ENCODE measurements at places on chromosomes 7 and 10. TPM values are rescaled to one million over a fixed set of nuclear protein-coding genes. Genes with fewer than 3 reads are reported as not detected.

Gene LRIT1
- not detected for total RNA-seq

Gene C10orf67
- not detected for total RNA-seq

DNA sequence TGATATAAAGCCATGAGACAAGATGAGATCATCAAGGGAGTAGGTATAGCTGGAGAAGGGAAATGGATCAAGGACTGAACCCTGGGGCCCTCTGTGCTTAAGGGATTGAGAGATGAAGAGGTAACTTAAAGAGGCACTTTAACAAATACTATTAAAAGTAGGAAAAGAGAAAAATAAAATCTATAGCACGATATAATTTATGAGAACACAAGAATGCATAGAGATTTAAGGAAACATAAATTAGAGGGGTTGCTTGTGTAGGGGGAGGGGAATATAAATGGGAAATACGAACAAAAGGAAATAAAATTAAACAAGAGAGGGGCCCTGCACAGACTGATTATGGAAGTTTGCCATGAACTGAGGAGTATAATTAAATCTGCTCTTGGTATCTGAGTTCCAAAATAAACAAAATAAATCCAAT, 15.6 kb upstream of the LRRC17 start:
- DNase-seq = no peak

Gene SORBS1
- 44.1 TPM for total RNA-seq

DNA sequence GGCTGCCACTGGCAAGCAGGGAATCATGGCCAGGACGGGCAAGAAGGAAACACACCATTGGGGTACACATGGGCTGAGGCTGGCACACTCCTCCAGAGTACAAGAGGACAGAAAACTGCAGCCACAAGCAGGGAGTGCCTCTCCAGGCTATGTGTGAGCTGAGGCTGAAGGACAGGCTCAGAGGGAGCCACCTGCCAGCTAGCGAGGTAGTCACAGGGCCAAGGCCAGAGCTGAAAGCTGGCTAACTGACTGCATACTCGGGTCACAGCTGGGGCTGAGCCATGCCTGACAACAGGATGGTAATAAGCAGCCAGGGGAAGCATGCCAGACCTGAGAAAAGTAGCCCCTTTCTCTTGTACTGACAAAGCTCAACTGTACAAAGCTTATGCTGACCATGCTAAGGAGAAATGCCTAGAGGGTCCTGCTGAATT, 52.0 kb downstream of the KIF5B start:
- no peak for DNase-seq

Gene VWA2
- total RNA-seq = 1.2 TPM

GRCh38 chr7:43537765-43538403, 45.0 kb upstream of the STK17A start:
- peak; percentile 20 for DNase-seq

DNA sequence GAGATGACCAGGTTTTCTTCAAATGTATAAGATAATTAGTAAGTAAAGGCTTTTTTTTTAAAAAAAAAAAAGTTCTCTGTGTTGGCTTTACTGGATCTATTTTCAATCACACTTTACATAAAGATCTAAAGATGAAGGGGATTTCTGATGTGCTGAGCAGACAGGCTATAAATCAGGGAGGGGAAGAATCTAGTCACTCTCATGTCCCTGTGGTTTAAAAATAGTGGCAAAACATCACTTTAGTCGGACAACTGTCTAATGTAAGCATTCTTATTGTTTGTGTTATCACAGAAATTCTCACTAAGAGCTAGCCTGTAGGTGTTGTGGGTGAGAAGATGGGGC, 132.7 kb downstream of the ICA1 start:
- DNase-seq = no peak

Gene FGFR2
- total RNA-seq = 286 TPM

- DNase-seq = no peak
Measured at GRCh38 chr7:35802649-35803048, 1.8 kb downstream of the SEPTIN7 start.

- DNase-seq = no peak
Measured at GRCh38 chr7:26318921-26319320, 27.3 kb downstream of the SNX10 start.

DNA sequence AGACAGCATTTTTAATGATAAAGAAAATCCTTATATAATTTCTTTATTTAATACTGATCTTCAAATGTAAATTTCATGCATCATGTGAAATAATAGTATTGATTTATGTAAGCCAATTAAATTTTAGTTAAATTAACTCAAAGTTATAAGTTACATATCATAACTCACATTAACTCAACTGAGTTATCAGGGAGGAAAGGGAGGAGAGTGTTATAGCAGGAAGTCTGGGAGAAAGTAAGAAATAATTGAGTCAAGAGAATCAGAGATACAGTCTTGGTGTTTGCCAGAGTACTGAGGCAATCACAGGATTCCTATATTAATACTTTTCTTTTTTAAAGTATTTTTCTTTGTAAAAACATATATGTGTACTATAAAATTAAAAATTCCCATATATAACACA, 4.0 kb downstream of the BICC1 start:
- no peak for DNase-seq

DNA sequence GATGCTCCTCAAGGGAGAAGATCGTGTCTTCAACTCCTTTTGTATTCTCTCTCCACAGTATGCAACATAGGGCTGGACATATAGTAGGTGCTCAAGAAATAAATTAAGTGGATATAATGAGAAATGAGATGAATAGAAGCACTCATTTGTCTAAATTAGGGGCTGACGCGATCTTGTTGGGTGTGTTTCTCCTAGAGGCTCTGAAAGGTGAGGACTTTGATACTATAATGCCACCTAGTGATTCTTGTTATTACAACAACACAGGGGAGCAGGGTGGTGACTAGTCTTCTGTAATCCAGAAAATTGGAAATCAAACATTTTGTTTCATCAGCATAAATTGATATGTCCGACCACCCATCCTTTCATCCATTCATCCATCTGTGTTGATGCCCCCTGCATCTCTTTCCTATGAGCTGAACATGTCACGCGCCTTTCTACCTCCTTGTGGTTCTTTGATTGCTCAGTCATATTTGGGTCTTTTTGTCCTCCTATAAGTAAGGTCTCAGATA, 3.5 kb upstream of the CFAP58 start:
- peak; percentile 58 for DNase-seq

DNA sequence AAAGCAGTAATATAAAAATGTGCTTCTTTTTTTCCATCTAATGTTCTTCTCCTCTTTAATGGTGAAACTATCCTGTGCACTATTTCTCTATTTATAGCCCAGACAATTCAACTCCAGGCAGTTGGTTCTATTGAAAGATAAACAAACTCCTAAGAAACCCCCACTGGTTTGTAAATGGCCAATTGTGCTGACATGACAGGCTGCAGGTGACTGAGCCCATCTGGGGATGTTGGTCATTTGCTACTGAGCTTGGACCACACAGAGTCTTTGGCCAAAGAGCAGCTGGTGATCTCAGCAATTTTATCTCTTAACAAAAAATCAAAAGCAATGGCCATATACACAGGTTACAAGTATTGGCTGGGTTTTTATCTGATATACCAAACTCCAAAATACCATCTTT, 631.8 kb upstream of the CELF2 start:
- DNase-seq = no peak

DNA sequence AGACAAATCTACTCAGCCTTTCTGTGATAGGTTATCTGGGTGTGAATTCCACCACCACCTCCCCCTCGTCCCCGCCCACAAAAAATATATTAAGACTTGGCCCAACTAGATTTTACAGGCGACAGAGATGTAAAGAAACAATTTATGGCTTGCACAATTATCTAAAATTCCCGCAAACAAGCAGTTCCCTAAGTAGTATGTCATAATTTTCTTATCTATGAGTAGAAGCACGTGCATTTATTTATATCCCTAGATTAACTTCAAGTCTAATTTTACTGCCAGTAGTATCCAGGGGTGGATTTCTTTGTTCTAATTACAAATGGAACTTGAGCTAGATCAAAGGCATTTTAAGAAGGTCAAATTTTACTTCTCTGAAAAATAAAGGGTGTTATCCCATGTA, 1.7 kb downstream of the TSPAN12 start:
- DNase-seq = no peak

- peak; percentile 56 for DNase-seq
Measured at GRCh38 chr7:105786520-105787470, 89.6 kb downstream of the ATXN7L1 start.

DNA sequence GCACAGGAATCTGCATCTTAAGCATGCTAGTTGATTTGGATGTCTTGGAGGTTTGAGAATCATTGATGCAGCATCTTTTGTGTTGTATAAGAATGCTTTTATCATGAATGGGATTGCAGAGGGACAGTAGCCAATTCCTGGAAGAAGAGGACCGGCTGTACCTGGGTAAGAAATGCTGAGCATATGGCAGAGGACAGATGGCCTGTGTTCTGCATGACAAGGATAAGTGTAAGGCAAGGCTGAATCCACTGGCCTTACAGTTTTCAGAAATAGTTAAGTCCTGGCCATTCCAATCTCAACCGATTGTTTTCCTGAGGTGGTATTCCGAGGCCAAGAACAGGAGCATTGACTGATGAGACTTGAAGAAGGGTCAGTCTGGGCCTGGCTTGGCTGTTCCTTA, 24.4 kb upstream of the KBTBD2 start:
- DNase-seq = no peak

GRCh38 chr10:88427024-88427423, 156.1 kb downstream of the RNLS start:
- no peak for DNase-seq

Gene PDE6C
- total RNA-seq = not detected

GRCh38 chr7:125878988-125879387, 949.4 kb upstream of the POT1 start:
- peak; percentile 59 for DNase-seq

- peak; percentile 87 for DNase-seq
Measured at GRCh38 chr7:27122077-27122910, 8.3 kb downstream of the HOXA4 start.

- DNase-seq = no peak
Measured at GRCh38 chr10:74079936-74080590, 70.6 kb downstream of the AP3M1 start.

- no peak for DNase-seq
Measured at GRCh38 chr10:75592791-75593643, 161.6 kb downstream of the LRMDA start.

DNA sequence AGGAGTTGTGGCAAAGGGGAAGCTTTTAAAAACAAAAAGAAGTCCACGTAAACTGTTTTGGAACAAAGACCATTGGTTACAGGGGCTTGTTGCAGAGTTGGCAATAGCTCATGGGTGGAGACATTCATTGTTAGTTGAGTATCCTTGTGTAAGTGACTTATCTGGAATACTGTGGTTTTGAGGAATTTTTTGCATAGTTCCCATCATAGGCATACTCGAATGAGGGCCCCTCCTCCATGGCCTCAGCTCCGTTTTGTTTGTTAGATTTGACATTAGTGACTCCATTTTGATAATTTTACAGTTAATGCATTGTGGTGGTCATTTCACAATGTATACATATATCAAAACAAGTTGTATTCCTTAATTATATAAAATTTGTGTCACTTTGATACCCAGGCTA, 12.8 kb upstream of the SMKR1 start:
- no peak for DNase-seq

DNA sequence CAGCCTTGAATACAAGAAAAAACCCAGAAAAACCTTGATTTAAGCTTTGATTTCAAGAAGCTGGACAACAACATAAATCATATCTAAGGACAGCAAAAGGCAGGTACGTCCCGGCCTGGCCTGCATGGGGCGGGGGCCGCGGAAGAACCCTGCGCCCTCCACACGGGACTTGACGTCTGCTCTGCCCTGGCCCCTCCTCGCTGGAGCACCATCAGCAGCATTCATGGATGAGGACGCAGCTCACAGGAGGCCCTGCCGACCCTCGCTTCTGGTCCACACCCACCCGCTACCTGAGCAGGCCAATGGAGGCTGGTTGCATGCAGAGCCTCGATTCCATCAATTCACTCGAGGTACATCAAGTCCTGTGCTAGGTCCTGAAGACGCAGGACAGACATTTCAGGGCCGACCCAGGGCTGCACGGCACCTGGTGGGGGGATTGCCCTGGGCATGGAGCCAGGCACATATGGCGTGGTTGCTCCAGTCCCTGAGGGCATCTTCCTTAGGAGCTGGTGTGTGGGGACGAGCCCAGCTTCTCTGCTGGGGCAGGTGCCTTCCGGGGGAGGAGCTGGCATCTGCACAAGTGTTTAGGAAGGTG, 63.1 kb upstream of the NKX6-2 start:
- no peak for DNase-seq

GRCh38 chr10:102714621-102715455, at the start of gene SFXN2:
Gene SFXN2, plus strand, starts transcription at chr10:102714636. Its CDS starts 12,001 bp downstream, at chr10:102726637.
- peak; percentile 76 for DNase-seq

DNA sequence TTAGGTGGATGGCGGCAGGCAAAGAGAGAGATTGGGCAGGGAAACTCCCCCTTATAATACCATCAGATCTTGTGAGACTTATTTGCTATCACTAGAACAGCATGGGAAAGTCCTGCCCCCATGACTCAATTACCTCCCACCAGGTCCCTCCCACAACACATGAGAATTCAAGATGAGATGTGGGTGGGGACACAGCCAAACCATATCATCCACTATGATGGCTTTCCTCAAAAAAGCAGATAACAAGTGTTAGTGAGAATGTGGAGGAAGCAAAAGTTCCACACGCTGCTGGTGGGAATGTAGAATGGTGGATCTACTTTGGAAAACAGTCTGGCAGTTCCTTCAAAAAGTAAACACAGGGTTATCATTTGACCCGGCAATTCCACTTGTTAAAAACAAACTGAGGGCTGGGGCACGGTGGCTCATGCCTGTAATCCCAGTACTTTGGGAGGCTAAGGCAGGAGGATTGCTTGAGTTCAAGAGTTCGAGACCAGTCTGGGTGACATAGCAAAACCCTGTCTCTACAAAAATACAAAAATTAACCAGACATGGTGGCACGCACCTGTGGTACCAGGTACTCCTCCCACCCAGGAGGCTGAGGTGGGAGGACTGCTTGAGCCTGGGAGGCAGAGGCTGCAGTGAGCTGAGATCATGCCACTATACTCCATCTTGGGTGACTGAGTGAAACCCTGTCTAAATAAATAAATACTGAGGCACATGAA, 161.4 kb upstream of the EEPD1 start:
- DNase-seq = no peak

- no peak for DNase-seq
Measured at GRCh38 chr10:112363696-112364688, 9.9 kb upstream of the ACSL5 start.

GRCh38 chr10:74852381-74852780, 26.0 kb downstream of the KAT6B start:
- DNase-seq = no peak

DNA sequence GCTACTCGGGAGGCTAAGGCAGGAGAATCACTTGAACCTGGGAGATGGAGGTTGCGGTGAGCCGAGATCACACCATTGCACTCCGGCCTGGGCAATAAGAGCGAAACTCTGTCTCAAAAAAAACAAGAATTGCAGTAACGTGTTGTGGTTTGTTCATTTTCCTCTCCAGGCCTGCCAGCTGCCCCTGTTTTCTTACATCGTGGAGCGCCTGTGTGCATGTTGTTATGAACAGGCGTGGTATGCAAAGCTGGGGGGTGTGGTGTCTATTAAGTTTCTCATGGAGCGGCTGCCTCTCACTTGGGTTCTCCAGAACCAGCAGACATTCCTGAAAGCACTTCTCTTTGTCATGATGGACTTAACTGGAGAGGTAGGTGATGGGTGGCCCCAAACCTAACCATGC, 52.1 kb downstream of the TRRAP start:
- no peak for DNase-seq

Gene HOXA7
- 19.7 TPM for total RNA-seq

All from Caco-2 (cell line).